Bronchial epithelial cell (primary cell): ENCODE measurements at places on chromosomes 4 and X. TPM values are rescaled to one million over a fixed set of nuclear protein-coding genes. Genes with fewer than 3 reads are reported as not detected.

DNA sequence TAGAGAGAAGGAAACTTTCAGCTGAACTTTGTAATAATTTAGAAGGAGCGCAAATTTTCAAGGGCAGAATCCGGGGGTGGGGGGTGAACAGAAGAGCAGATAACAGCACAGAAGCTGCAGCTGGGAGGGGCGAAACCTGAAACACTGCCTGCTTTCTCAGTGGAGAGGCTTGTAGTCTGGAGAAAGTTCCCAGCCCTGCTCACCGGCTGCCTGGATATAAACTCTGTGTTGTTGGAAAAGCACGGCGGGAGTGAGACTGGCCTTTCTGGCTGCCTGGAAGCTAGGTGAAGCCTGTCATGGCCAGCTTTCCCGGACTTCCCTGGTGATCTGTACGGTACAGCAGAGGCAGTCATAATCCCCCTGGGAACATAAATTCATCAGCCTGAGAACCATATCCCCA is 1352.1 kb upstream of the DIAPH2 start:
- DNase-seq, result no peak

The TRAM1L1 gene
- 0.26 and 0.51 TPM in 2 replicates for total RNA-seq

DNA sequence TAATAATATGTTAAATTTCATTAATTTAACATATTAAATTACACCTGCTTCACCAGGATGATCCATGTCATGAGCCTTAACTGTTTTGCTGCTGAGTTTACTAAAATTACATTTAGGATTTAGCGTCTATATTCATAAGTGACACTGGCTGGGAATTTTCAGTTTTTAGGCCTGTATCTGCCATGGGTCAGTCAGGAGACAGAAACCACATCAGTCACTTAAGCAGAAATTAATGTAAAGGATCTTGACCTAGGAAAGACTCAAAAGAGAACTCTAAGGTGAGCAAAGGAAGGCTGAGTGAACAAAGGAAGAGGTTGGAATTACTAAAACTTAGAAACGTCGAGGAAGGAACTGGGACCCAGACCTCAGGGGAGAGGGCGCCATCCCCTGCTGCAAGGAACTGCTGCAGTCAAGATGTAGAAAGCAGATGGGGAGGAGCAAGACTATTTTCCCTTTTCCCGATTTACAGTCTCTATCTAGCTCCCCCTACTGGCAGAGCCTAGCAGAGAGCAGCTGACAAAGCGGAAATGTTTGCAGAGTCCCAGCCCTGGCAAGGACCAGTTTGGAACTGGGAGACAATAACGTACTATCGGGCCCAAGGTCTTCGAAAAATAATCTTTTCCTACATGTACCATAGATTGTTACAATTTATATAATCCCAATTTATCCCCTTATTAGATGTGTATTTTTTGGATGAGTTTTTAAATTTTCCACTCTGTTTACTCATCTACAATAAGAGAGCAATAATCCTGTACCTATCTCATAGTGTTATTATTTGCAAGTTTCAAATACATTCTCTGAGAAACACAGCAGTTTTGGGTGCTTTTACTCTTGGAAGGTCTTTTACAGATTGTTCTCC is 22.6 kb upstream of the RBBP7 start:
- peak; percentile 65 for DNase-seq

DNA sequence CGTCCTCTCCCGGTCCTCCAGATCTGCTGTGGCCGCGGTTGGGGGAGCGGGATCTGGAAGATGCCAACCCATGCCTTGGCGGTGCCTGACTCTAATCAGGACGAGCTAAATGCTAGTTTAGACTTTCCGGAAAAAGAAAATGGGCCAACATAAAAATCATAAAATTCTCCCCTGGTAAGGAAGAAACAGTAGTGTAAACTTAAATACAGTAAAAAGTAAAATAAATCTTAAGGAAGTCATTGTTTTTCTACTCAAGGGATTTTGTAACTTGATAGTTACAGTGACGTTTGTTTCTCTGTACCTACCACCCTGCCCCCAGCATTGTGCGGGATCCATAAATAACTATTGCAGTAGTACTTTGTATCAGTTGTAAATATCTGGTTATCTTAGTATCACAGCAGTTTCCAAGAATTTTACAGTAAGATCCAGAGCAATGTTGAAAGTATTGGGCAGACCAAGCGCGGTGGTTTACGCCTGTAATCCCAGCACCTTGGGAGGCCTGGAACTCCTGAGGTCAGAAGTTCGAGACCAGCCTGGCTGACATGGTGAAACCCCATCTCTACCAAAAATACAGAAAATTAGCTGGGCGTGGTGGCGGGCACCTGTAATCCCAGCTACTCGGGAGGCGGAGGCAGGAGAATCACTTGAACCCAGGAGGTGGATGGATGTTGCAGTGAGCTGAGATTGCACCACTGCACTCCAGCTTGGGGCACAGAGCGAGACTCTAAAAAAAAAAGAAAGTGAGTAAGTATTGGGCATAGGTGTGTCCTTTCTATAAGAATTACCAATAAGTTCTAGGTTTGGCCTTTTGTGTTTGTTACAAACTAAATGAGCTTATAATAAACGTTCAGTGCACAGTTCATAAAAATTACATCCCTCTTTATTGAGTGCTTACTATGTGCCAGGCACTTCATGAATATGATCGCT is 1.0 kb upstream of the PLA2G12A start:
- DNase-seq, result no peak

DNA sequence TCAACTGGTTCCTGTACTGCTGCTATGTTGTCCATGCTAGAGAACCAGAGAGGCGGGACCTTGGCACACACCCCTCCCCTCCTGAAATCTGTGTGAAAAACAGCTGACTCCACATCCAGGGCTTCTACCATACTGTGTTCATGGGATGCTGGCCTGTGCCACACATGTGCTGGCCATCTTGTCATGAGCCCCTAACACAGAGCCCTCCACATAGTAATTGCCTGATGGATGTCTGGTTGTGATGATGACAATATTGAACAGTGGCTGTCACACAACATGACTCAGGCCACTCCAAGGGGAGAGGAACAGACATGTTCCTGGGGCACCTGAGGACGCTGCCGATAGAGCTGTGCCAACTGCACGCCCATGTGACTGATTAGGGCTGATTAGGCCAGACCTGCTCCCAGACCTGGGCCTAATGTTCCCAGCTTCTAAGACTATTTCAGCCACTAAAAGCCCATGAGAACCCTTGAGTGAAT is 13.1 kb downstream of the SLC25A5 start:
- DNase-seq, result no peak

DNA sequence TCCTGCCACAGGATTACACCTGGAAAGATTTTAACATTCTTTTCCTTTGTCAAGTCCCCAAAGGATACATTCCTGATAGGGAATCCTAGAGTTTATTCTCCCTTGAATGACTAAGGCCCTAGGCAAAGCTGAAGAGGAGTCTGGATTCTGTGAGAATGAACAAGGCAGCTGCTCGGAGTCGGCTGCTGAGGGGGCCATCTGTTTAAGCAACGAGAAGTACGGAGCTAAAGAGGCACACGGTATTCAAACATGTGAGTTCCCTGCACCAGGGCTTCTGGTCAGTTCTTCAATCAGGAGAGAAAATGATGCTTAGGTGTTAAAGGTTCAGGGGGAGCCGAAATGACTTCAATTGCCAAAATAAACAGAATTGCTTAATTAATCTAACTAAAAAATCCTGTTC is 97.6 kb downstream of the MGST2 start:
- no peak for DNase-seq

The PAGE5 gene
- total RNA-seq, result not detected in 2 replicates

DNA sequence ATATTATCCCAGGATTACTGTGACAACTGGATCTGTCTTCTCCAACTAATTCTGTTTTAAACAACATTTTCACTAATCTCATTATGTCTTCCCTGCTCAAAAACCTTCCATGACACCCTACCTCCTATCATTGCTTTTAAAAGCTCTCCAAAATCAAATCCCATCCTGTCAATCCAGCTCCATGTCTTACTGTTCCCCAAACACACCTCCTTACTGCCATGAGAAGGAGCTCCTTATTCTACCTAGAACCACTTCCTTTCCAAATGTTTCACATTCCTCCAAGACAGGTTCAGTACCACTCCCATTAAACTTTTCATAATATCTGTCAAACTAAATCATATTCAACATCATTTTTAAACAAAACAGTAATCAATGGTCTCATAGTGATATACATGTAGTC is 66.9 kb upstream of the WDR17 start:
- peak; percentile 44 for DNase-seq

DNA sequence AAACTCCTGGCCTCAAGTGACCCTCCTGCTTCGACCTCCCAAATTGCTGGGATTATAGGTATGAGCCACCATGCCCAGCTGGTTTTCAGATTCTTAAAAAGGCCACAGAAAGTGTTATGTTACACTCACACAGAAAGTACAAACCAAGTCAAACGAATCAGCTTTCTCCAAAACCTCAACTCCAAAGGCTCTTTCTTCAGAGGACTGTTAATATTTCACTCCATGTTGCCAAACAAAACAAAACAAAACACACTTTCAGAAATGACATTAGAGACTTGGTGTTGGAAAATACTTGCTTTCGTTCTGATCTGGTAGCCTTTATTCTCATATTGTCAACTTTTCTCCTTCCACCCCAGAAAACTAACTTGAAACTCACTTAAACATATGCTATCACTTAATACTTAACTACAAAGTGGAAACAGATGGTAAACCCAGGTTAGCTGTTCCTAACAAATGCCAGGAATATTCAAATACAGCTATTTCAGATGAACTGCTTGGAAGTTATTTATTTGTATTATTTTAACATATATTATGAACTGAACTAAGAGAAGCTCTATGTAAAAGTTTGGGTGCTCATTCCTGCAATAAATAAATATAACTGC is 34.7 kb downstream of the RLIM start:
- no peak for DNase-seq

The KCTD8 gene
- total RNA-seq, result under 0.01 TPM in 1 of 2 replicates, not detected in the other

The RNF128 gene
- total RNA-seq, result 21.0 and 32.1 TPM in 2 replicates

GRCh38 chrX:128287693-128288092 is 235.5 kb upstream of the ACTRT1 start:
- no peak for DNase-seq
